ENCODE measurements at places on chromosomes 2 and 18. TPM values are rescaled to one million over a fixed set of nuclear protein-coding genes. Genes with fewer than 3 reads are reported as not detected.

FRZB gene
- 5.3 TPM for total RNA-seq

GRCh38 chr18:24913507-24914170 lies 438.3 kb downstream of the ZNF521 start:
- peak; percentile 30 for DNase-seq

DNA sequence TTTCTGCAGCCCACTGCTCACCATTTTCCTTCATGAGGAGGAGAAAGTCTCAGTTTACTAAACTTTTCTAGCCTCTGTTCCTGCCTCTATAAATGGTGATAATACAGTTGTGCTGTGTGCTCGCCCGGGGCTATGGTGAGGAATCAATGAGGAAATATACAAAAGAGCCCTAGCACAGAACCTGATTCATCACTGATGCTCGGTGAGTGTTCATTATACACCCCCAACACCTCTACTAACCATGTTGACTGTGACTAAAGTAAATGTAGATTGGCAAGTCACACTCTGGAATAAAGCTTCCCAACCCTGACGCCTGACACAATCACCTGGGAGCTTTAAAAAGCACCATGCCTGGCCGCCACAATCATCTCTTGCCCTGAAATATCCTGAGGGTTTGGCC lies 118.8 kb upstream of the CYP1B1 start:
- no peak for DNase-seq

DNA sequence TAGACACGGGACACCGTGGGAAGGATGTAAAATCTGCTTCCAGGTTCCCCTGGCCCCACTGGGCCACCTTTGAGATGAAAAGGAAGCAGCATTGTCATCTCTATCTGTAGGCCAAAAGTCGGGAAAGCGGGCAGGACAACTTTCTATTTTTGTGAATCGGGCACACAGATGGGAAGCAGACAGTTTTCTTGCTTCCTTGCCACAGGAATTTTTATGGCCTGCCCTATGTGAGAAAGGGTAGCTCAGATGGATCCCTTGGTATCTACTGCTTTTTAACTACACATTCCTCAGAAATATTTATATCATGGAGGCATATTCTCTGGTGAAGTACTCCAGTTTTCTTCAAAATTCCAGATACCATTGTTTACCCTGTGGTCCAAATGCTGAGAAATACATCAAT lies 735.5 kb downstream of the CBLN2 start:
- no peak for DNase-seq

GRCh38 chr2:173739006-173739405 lies 226.2 kb downstream of the SP3 start:
- DNase-seq: no peak

- no peak for DNase-seq
These were observed 164.5 kb downstream of the NCK2 start for GRCh38 chr2:105909215-105909614.

SERPINB7 gene
- total RNA-seq: not detected

DNA sequence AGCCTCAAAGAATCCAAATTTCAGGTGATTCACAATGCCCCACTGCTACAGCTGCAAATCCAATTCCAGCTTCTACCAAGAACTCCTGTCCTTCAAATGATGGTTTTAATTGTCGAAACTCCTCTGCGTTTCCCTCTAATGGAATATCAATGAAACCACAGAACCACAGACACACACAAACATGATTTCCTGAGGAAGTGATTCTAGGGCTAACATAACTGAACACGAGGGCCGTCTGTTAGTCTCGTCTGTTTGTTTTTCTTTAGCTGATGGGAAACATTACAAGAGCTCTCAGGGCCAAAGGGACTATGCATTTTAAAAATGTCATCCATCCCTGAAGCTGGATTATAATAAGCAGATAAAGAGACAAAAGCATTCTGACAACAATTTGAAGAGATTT lies 59.4 kb downstream of the RNF152 start:
- DNase-seq: no peak

SP9 gene
- not detected for total RNA-seq

- peak; percentile 67 for DNase-seq
These were observed 136.8 kb downstream of the SMAD7 start for GRCh38 chr18:48813833-48814489.

TUBB8B gene
- total RNA-seq: not detected

SPAG16 gene
- total RNA-seq: 18.6 TPM

ST3GAL5 gene
- total RNA-seq: 10.6 TPM

DNA sequence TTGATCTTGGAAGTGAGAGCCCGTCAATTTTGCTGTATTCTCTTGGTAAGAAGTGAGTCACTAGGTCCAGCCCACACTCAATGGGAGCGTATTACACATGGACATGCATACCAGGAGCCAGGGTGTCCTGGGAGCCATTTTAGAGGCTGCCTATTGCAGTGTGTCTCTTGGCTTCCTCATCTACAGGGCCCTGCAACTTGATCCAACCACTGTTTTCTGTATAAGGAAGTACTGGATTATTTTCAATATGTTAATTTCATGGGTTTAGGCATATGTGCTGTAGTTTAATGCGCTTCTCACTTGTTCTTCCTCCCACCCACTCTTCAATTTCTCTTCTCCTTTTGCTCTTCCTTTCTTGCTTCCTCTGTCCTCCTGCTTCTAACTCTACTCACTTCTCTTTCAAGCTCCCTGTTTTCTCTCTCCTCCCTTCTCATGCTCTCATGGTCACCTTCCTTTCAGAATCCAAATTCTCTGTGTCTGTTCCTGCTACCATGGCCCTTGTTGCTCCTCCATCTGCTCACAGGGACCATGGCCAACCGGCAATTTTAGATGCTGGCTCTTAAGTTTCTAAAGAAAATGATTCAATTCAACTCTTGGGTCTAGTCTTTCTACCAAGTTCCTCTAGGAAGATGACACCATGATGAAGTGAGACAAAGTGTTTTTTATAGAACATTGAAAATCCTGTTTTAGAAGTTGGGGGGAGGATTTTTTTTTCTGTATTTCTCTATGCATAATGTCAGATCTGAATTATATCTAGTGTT lies 152.0 kb upstream of the ZEB2 start:
- no peak for DNase-seq

GRCh38 chr2:65165558-65165957 lies 35.7 kb upstream of the RAB1A start:
- DNase-seq: no peak

GRCh38 chr2:200466425-200467418 lies 43.1 kb downstream of the KCTD18 start:
- peak; percentile 42 for DNase-seq

- no peak for DNase-seq
These were observed 495 bp downstream of the TMEM169 start for GRCh38 chr2:216082117-216082711.

- DNase-seq: no peak
These were observed 132.4 kb downstream of the ZAP70 start for GRCh38 chr2:97845818-97846217.

DNA sequence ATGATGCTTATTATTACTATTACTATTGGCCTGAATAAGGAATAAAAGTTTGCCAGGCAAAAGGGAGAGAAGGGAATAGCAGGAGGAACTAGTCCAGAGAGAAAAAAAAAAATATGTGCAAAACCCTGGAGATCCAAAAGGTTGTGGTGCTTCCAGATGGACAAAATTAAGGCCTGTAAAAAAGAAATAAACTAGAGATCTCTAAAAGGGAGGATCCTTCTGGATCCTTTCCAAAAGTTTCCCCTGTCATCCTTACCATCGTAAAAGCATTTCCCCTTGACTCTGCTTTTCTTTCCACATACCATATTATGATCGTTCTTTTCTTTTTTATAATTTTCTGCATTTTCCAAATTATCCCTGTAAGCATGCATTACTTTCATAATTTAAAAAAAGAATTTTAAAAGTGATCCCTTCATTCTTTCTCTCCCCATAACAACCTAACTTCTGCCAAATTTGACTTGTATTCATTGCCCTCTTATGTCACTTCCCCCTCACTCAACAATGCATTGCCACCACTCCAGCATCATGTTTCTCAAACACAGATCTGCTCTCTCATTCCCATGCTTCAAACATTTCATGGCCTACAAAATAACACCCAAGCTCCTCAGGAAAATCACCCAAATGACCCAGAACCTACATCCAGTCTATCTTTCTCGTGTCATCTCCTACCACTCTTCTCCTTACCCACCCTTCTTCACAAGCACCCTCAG lies 40.3 kb downstream of the RBMS1 start:
- DNase-seq: no peak

UGT1A4 gene
- not detected for total RNA-seq

GRCh38 chr2:118880501-118880900 lies 33.1 kb upstream of the EN1 start:
- no peak for DNase-seq

PSD4 gene
- 4.1 TPM for total RNA-seq

MGAT5 gene
- 142 TPM for total RNA-seq

DNA sequence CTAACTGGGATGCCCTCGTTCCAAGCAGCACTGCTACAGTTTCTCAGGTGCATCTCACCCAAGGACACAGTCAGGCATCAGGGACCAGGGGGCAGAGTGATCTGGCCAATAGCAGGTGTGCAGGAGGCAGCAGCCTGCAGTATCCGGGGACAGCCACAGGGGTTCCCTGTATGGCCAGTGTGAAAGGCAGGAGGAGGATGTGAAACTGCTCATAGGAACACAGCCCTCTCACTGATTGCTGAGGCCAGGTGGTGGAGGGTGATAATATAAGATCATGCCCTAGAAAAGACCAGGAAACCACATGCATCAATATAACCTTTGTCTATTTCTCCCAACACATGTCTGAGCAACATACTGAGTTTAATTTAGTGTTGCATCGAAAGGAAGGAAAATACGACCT lies 112.7 kb upstream of the TACR1 start:
- DNase-seq: no peak

DNA sequence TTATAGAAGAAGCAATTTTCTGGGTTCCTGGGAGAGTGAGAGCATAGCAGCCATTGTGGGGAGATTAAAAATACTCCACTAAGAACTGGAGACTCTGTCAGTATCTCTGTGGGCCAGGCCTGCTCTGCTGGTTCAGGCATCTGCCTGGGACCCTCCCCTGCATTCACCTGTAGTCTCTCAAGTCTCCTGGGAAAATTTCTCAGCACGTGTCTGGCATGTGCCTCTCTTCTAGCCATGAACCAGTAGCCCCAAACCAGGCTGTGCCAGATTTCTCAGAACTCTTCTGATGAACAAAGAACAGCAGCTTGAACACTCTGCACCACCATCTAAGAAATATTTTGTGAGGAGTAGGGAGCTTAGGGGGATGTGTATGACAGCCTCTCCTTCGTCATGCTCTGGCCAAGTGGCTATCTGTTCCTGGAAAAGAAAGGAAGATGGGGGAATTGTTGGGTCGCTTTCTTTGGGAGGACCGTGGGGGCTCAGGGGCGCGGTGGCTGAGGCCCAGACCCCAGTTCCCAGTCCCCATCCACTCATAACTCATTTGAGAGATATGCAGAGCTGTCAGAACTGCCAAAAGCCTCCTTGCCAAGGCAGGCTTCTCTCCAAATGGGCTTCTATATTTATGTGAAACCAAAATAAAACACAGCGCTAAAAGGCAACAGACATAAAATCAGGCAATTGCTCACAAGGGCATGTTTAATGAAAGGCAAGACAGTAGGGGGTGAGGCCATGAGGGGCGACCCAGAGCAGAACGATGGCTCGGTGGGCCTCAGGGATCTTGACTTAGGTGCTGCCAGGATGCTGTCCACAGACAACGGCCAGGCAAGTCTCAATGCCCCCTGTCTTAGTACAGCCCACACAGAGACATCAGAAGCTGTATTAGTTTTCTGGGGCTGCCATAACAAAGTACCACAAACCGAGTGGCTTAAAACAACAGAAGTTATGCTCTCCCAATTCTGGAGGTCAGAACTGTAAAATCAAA lies 114.7 kb upstream of the TNP1 start:
- DNase-seq: no peak

CPS1 gene
- total RNA-seq: 2.7 TPM

MFSD2B gene
- 0.39 TPM for total RNA-seq

AQP4 gene
- total RNA-seq: 10.3 TPM

DNA sequence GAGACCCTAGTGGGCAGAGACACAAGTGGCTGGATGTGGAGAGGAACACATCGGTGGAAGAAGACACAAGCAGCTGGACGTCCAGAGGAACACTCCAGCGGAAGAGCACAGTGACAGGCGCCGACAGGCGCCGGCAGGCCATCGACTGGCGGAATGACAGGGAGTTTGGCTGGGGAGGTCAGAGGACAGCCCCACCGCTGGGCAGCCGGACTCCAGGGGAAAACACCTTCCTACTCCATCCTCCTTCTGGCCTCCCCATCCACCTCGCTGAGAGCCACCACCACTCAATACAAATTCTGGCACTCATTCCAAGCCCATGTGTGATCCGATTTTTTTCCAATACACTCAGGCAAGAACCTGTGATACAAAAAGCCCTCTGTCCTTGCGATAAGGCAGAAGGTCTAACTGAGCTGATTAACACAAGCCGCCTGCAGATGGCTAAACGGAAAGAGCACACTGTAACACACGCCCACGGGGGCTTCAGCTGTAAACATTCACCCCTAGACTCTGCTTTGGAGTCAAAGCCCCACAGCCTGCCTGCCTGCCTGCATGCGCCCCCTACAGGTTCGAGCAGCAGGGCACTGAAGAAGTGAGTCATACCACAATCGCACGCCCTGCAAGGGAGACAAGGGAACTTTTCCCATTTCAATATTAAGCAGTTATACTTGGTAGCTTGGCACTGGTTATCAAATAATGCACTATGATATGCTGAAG lies 50.2 kb upstream of the LRP1B start:
- DNase-seq: peak; percentile 34

DNA sequence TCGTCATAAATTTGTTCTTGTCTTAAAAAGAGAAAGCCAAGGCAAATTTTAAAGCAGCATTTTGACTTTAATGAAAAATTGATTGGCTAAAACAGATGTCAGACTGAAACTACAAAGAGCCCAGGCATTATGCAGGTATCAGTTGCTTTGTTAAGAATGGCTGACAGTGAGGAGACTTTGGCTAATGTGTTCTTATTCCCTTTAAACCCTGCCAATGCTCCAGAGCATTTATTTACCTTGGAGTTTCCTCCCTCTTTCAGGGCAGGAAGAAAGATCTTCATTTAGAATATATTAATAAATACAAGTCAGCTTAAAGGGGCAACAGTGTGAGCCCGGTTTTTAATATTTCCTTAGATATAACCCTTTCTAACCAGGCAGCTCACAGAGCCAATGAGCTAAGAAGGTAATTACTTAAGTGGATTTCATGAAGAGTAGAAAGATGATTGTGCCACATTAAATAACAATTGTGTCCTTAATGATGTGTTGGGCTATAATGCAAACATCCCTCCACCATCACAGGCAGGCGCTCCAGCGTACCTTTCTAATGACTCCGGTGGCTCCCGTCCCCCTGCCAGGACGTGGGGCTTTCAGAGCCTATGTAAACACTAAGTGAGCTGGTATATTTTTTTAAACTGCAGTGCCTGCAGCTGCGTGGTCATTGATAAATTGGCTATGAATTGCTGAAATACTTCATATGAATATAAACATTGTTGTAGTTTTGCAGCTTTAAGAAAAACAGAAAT lies 349.4 kb upstream of the POU3F3 start:
- no peak for DNase-seq

DNA sequence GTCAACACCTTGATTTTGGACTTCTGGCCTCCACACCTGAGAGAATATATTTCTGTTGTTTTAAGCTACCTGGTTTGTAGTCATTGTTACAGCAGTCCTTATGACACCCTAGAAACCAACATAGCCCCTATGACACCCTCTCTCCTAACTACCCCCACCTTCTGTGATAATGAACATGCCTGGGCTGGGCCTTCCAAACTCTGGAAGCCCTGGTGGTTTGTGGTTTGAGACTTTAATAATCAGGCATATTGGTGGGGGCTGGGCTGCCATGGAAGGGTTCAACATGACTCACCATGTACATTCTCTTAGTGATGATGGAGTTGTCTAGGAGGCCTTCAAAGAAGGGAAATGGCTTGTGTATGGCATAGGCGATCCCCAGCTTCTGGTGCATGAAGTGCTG lies 3.3 kb downstream of the SP110 start:
- no peak for DNase-seq

Measured in left cardiac atrium (tissue), 4 donors.